ENCODE measurements at places on chromosomes 7 and 10.

DNA sequence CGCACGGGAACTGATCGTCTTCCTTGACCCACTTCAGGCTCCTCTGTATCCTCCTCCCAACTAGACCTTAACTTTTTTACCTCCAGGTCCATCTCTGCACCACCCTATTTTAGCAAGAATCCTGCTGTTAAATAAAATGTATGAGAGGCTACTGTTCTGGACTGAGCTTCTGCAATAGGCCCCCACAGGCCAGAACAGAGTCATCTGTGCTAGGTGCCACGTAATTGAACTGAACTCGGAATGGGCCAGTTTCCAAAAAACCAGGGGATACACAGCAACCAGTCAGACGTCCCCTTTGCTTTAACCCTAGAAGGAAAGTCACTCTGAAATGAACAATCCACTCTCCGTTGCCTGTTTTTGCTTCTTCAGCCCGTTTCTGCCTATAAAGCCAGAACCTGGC lies 71.3 kb downstream of the CHST15 start:
- no peak for DNase-seq

DNA sequence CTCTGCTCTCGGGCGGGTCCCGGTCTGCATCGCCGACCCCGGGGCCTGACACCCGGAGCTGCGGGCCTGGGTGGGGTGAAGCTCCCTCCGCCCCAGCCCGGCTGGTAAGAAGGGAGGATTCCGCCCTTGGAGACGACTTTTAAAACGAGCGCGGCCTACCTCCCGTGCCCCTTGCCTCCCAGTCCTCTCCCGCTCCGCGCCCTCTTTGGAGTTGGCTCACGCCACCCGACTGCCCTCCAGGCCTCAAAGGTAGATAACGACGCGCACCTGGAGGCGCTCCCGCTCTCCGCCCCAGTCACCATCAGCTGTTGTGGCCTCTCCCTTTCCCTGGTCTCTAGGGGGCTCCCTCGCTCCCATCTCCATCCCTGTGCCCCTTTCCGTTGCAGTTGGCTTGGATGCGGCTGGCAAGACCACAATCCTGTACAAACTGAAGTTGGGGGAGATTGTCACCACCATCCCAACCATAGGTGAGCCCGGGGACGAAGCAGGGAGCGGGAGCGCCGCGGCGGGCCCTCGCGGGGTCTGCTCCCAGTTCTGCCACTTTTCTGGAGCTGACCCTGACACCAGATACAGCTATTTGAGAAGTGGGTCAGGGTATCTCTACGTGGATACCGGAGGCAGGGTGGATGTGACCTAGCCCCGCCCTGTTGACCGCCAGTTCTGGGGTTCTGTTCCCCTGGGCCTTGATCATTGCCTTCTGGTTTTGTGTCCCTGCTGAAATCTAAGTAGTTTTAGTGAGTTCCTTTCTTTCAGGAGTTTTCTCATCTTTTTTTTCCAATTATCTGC lies 679 bp downstream of the ARF5 start:
- DNase-seq = peak; percentile 9

DNA sequence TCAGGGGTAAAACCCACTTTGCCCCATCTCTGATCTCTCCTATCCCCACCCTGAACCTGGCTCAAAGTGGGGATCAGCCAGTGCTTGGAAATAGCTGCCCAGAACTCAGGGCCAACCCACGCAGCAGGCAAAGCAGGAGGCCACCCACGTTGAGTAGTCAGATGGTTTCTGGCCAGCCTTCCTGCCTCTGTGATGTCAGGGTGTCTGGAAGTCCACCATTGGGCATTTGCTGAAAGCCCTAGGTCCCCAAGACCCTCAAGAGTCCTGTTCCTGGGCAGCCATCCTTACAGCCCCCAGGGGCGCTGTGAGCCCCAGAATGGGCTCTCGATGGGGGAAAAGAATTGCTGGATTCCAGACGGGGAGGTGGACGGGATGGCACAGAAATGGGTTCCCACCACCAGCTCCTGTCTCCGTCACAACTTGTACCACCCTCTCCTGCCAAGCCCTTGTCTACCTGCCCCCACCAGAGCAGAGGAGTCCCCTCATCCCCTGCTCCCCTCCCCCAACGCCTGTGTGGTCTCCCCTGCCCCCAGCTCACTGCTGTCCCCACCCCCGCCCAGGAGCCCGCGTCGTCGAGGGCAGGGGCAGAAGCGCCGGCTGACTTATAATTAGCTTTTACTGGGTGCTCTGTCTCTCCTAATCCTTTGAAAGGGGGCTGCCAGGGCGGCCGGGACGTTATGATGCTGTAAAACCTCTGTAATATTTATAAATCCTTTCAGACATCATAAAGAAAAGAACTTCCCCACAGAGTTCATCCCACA lies 3.9 kb downstream of the MYL10 start:
- DNase-seq = no peak

- DNase-seq = peak; percentile 39
These were observed 26.9 kb upstream of the TRIM56 start for GRCh38 chr7:101058355-101058754.

- DNase-seq = no peak
These were observed at the start of gene CTNNA3 for GRCh38 chr10:67696029-67696428. Gene CTNNA3, minus strand, starts transcription at chr10:67696195.

DNA sequence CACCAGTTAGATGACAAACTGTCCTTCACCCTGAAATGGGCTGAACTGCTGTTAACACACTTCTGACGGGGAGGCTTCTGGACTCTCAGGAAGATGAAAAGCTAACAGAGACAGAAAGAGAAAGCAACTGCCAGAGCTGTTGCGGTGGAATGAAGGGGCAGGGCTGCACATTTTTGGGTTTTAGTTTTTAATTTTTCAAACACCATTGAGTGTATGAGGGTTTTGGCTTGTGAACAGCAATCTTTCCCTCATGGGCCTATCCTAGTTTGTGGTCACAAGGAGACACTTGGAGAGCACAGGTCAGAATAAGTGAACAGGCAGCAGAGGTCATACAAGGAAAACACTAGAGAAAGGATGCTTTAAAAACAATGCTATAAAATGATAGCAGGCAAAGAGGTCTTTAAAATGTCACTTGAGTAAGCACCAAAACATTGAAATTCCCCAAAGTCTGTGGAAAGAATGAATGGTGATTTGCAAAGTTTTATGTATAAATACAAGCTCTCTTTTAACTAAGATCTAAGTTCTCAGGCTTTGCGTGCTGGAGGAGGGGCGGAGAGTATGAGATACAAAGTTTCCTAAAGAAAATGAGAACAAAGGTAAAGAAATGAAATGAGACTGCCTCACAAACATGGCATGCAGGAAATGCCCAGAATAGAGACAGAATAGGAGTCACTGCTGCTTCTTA lies 101.4 kb upstream of the GLI3 start:
- DNase-seq = no peak

GRCh38 chr7:100949933-100950443 lies 654 bp downstream of the MUC3A start:
- no peak for DNase-seq

GRCh38 chr7:55518836-55519235 lies 53.5 kb downstream of the VOPP1 start:
- DNase-seq = no peak

GRCh38 chr10:132410056-132410778 lies 13.2 kb downstream of the PWWP2B start:
- no peak for DNase-seq

GRCh38 chr7:601595-602340 lies 82.1 kb upstream of the PDGFA start:
- DNase-seq = peak; percentile 61

- DNase-seq = no peak
These were observed 68.4 kb downstream of the PARP12 start for GRCh38 chr7:139994356-139994755.

GRCh38 chr7:82312646-82313045 lies 130.9 kb downstream of the CACNA2D1 start:
- DNase-seq = no peak

- DNase-seq = no peak
These were observed 65.7 kb upstream of the NOBOX start for GRCh38 chr7:144468990-144469732.

- DNase-seq = no peak
These were observed 104.8 kb downstream of the PPP1R3C start for GRCh38 chr10:91528080-91528479.

GRCh38 chr10:128393546-128393945 lies 267.3 kb upstream of the MKI67 start:
- no peak for DNase-seq

GRCh38 chr7:29607259-29607658 lies 43.6 kb downstream of the PRR15 start:
- DNase-seq = no peak

DNA sequence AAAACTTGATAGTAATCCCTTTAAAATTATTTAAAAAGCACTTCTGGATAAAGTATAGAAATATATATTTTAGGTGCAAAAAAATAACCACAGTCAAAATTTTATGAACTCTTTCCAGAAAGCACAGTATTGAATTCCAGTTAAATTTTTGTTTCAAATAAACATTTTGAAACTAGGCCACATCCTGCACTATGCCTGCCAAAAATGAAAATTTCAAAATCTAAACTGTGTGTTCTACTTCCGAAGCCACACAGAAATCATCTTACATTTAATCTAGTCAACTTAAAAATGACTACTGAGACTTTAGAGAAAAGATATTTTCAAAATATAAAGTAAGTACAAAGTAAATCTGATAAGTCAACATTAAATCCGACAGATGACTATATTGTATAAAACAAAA lies 50.0 kb downstream of the MAGI2 start:
- DNase-seq = no peak

GRCh38 chr7:99070361-99070760 lies 73.5 kb downstream of the SMURF1 start:
- no peak for DNase-seq

DNA sequence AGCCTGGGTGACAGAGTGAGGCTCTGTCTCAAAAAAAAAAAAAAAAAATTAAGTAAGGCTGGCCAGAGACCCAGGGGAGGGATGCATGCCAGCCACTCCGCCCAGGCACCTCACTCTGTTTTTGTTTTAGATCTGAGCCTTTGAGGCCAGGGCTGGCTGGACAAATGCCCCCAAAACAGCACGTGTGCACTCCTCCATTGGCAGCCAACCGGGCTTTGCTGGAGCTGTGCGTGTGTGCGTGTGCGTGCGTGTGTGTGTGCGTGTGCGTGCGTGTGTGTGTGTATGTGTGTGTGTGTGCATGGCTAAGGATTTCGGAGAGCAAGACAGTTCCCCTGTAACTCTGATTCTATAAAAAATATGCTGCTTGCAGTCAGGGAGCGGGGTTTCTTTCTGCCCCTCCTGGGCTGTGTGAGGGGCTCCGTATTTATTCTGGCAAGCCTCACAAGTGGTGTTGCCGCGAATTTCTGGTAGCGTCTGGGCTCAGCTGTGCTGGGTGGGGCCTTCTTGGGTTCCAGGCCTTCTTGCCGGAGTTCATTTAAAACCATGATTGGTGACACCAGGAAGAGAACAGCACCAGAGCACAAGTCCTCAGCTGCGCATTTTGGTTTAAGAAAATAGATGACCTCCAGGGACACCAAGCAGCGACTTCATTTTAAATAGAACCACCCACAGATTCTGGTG lies 28.1 kb upstream of the UNCX start:
- DNase-seq = no peak

- DNase-seq = no peak
These were observed 46.5 kb downstream of the ABLIM1 start for GRCh38 chr10:114611617-114612016.

- DNase-seq = no peak
These were observed 51.8 kb upstream of the AGR3 start for GRCh38 chr7:16933296-16934279.

DNA sequence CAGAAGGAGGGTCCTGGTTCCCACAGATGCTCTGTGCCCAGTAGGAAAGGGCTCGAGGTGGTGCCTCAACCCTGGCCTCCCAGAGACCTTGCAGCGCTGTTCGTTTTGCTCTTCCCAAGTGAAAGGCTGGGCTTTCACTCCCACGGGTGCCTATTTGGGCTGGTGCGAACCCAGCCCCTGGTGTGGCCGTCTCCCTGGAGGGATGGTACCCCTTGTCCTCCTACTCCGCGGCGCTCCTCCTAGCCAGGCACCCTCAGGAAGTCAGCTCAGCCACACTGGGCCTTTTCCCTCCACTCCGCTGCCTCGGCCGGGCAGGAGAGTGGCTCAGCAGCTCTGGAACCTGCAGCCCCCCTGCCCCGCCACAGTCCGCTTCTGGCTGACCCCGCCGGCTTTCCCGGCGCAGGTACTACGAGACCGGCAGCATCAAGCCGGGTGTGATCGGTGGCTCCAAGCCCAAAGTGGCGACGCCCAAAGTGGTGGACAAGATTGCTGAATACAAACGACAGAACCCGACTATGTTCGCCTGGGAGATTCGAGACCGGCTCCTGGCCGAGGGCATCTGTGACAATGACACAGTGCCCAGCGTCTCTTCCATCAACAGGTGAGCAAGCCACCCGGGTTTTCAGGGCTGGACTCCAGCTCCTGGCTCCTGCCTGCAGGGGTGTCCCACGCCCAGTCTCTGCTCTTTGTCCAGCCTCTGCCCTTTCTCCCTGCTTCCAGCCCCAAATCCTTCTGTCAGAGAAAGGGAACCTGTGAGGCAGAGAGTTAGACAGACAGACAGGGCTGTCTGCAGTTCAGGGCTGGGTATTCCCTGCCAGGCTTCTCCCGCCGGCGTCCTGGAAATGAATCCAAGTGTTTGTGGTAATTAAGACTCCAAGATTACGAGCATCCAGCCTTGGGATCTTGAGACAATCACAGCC lies 5.2 kb downstream of the PAX2 start:
- no peak for DNase-seq

- no peak for DNase-seq
These were observed 1034.5 kb upstream of the PHF14 start for GRCh38 chr7:9939176-9939575.

DNA sequence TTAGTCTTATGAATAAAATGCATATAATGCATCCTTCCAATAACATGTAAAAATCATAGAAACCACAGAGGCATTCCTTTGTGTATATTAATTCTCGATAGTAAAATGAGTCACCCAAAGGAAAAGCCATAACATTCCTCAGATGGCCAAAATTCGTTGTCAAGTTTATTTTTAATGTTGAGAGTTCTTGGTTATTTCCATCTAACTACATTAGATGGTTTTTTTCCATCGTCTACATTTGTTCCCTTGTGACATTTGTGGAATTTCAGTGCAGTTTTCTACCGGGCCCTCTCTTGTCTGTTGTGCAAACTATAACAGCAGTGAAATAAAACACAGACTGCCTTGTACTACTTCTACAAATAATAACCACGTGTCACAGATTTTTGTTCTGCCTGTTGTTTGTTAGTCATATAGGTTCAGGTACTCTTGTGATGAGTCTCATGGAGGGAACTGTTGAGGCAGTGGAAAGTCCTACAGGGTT lies 54.7 kb upstream of the CCAR1 start:
- DNase-seq = no peak

- no peak for DNase-seq
These were observed 73.0 kb downstream of the TFPI2 start for GRCh38 chr7:93817526-93817925.

- DNase-seq = no peak
These were observed 56.3 kb upstream of the ZPBP start for GRCh38 chr7:50149369-50149768.

All from activated T-cell treated with anti-CD3 and anti-CD28 coated beads for 1 hour (primary cell).